ENCODE measurements at places on chromosomes 1 and 21.

DNA sequence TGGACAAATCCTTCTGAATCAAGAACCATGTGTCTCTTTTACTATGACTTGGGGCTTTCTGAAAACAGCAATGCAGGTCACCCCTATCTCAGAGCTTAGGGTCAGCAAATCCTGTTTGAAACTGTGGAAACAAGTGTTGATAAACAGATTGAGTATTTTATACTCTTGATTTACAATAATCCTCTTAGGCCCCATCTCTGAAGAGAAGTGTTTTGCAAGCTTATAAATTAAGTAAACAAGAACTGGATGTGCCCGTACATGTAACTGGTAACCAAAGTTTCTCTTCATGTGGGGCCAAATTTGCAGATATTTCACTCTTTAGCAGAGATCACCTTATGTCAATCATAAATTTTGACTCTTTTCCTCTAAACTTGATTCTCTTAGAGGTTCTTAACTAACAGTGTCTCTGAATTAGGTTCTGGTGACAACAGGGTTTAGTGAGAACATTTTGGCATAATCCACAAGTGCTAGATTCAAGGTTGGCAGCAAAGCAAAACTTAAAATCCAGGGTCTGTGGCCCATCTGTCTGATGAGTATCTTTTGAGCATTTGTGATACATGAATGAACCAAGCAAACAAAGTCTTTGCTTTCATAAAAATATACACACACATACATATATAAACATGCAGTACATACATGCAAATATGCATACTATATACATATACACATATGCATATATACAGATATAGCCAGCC lies 183.0 kb upstream of the HOOK1 start:
- peak; percentile 14 for DNase-seq

DNA sequence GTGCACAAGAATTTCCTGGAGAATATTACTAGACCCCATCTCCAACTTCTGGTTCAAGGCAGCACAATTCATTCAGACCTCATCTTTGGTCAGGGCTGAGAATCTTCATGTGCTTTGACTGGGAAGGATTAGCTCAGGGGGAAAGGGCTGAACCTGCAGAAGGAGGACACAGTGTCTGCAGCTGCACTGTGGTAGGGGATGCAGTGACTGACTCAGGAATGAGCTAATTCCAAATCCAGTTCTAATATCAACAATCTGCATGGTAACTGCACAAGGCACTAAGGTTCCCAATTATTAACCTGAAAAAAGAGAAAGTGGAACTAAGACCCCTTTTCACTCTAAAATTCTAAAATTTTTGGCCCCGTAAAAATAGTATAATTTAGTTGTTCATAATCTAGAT lies 31.6 kb downstream of the TTLL7 start:
- DNase-seq: no peak

DNA sequence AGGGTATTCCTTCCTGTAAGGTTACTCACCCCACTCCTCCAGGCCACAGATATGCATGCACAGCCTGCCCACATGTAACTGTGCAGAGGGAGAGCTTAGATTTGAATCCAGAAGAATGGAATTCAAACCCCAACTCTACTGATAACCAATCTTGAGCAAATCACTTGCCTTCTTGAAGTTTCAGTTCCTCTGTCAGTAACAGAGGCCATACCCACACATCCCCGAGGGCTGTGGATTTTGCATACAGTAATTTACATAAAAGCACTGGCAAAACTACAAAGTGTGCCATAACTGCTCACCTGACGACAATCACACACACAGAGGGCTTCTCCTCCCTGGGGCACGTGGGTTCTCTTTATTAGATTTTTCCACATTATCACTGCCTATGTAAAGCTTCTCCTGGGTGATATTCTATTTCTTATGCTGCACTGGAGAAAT lies 18.6 kb downstream of the CD247 start:
- no peak for DNase-seq

DNA sequence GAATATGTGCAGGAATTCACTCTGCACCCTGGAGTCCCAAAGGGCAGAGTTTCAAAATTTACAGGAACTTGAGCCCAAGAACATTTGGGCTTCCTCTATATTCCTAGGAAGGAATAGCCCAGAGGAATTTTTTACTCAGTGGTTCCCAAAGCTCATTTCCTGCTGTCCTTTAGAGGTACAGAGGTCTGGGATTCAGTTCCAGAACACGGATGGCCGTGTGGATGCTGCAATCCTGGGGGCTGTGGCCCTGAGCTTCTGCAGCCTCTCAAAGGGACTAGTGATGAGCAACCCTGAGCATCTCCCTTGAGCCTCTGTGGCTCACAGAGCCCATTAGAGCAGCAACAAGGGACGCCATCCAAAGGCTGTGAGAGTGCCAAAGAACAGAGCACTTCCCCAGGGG lies 10.1 kb upstream of the RHOU start:
- DNase-seq: no peak

GRCh38 chr1:54460351-54460750 lies 54.2 kb upstream of the SSBP3 start:
- DNase-seq: no peak

GRCh38 chr1:160640359-160641123 lies 6.3 kb downstream of the SLAMF1 start:
- no peak for DNase-seq

DNA sequence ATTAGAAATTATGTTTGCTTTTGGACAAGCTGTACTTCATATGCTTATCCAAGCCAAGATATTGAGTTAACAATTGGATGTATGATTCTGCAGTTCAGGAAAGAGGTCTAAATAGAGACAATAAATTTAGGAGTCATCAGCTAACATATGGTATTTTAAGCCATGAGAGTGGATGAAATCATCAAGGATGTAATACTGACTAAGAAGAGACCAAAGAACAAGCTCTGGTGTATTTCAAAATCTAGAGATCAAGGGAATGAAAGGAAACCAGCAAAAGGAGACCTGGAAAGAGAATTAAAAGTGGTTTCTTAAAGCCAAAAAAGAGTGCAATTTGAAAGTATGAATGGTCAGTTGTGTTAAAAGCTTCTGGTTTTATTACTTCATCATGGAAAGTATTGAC lies 183.6 kb upstream of the BEND5 start:
- DNase-seq: no peak

DNA sequence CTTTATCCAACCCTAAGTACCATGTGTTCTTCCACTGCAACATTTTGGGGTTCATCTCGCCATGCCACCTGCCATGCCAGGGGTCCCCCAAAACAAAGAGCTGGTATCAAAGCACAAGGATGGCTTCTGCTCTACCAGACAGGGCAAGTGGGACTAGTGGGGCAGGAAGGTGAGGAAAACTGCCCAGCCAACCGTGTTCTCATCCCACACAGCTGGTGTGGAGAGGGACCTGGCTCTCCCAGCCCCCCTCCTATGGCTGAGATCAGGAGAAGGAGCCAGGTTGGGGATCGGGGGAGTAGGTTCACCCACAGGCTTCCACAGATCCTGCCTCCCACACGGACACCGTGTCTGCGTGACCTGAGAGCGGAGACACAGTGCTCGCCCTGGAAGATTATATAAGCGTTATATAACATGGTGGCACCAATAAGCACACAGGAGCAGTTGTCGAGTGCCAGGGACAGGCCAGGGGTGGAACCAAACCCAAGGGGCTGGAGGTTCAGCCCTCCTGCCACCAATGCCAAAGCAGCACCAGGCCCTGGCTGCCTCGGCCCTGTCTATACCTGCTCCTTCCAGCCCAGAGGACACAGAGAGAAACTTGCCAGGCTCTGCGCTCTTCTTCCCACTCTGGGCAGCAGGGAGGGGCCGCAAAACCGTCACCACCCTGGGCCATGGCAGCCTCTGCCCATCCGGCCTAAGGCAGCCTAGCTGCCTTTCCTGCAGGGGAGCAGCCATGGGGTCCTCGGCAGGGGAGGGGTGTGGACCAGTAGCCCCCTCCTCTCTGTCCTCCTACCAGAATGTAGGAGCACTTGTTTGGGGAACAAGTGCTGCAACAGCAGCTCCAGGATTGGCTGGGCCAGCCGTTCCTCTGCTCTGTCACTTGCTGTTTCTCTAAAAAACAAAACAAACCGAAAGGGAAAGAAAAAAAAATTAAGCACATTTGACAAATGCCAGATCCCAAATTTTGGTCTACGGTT lies 43.5 kb downstream of the CD34 start:
- DNase-seq: peak; percentile 93

- no peak for DNase-seq
Observed at GRCh38 chr1:7326366-7326765, 444.7 kb upstream of the VAMP3 start.

DNA sequence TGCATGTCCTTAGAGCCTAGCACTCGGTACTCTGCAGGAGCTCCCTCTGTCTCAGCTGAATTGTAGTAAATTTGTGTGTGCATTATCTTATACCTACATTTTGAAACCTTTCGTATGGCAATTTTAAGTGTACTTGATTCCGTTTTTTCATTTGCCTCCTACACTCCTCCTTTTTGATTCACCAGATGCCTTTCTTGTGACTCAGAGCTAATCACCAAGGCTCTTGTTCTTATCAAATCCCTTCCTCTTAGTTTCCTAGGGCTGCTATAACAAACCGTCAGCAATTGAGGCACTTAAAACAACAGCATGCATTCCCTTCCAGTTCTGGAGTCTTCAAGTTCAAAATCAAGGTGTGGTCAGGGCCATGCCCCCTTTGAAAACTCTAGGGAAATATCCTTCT lies 261.0 kb downstream of the ASTN1 start:
- no peak for DNase-seq

GRCh38 chr1:7510389-7510931 lies 260.6 kb upstream of the VAMP3 start:
- DNase-seq: no peak

All from cerebellar cortex (tissue), 1 donor.